Purkinje cell (primary cell): ENCODE measurements at places on chromosomes 12 and 14. TPM values are rescaled to one million over a fixed set of nuclear protein-coding genes. Genes with fewer than 3 reads are reported as not detected.

The CMKLR1 gene
- polyA plus RNA-seq = not detected in 2 replicates

The TM7SF3 gene
- 37.3 and 45.4 TPM in 2 replicates for polyA plus RNA-seq

The BEST3 gene
- not detected in 2 replicates for polyA plus RNA-seq

The MAP3K9 gene
- 7.7 and 12.0 TPM in 2 replicates for polyA plus RNA-seq

The ASB8 gene
- polyA plus RNA-seq = 34.2 and 50.2 TPM in 2 replicates

The ABCC9 gene
- 0.04 and 0.31 TPM in 2 replicates for polyA plus RNA-seq

The KCNJ8 gene
- 3.9 and 4.6 TPM in 2 replicates for polyA plus RNA-seq
